ENCODE measurements at places on chromosomes 2 and 18. TPM values are rescaled to one million over a fixed set of nuclear protein-coding genes. Genes with fewer than 3 reads are reported as not detected.

RPIA gene
- total RNA-seq = 18.0 TPM

AFTPH gene
- total RNA-seq = 11.3 TPM

DNA sequence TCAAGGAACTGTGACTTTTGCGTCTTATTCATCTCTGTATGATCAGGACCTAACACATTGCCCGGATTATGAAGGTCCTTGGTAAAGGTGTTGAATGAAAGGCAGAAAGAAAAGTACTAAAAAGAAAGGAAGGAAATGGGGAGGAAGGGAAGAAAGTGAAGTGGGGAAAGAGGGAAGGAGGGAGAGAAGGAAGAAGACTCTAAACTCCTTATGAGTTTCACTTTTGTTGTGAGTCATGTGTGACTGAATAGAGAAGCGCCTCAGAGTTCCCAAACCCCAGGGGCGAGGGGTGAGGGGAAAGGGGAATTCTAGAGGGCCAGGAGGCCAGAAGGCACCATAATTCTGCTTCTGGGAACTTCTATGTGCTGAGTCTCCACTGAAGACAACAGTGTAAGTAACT is 30.9 kb upstream of the OSBPL6 start:
- no peak for DNase-seq

- peak; percentile 38 for DNase-seq
Measured at GRCh38 chr2:42795841-42796301, 3.5 kb upstream of the HAAO start.

GRCh38 chr2:225103737-225104141 is 61.5 kb upstream of the DOCK10 start:
- DNase-seq = no peak

GRCh38 chr2:191607096-191607495 is 70.8 kb upstream of the NABP1 start:
- DNase-seq = no peak

DNA sequence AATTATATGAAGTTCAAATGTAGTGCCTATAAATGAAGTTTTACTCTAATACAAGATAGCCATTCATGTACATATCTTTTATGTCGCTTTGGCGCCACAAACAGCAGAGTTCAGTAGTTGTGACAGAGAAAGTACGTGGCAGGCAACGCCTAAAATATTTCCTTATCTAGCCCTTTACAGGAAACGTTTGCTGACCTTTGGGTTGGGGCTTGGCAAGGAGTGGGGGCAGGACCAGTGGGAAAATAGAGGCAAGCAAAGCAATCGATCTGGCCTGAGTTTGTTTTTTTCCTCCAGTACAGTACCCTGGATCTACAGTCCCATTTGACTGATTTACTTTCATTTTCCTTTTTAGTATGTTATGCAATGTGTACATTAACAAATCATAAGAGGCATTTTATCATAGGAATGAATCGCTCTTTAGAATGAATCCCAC is 13.1 kb downstream of the CCDC68 start:
- peak; percentile 23 for DNase-seq

- DNase-seq = no peak
Measured at GRCh38 chr2:158662421-158662820, 132.7 kb upstream of the DAPL1 start.

All from left ventricle myocardium inferior (tissue), 1 donor.